Stimulated activated CD8-positive, alpha-beta memory T cell treated with anti-CD3 and anti-CD28 coated beads, Interleukin-2, amount 100 ng/mL, for 1 hour (primary cell): ENCODE measurements at places on chromosomes 1 and 21.

- no peak for DNase-seq
Observed at GRCh38 chr1:45443580-45444446, 47.1 kb downstream of the TESK2 start.

- no peak for DNase-seq
Observed at GRCh38 chr1:226699166-226699565, 39.9 kb downstream of the ITPKB start.

DNA sequence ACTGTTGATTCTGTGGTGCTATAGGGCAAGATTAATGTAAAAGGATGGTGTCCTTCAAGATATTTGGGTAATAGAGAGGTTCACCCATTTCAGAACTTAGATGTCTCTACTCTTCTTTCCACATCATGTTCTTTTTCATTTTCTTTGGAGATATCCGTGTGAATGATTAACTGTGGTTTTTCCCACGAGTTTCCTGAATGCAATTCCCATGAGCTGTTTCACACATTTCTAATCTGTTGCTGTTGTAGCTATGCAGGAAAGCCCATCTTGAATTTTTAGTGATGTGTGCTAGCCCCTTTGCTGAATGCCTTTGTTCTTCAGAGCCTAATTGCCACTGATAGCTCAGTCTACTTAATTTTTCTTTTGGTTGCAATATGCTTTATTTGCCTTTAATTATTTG is 27.6 kb downstream of the SNX27 start:
- DNase-seq: no peak

DNA sequence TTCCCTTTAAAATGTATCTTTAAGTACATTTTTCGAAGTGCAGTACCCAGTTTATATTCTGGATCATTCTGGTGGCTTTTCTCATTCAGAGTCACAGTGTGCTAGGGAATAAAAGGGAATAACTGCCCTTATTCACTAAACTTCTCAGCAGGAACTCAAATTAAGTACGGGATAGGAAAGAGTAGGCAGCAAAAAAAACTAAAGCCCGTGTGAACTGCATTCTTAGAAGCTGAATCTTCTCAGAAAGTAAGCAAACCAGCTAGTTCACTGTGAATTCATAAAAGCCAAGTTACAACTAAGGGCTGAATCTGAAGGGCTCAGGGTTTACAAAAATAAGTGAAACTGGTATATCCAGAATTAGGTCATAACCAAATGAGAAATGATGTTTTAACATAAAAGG is 22.0 kb downstream of the PRPF38A start:
- DNase-seq: no peak

DNA sequence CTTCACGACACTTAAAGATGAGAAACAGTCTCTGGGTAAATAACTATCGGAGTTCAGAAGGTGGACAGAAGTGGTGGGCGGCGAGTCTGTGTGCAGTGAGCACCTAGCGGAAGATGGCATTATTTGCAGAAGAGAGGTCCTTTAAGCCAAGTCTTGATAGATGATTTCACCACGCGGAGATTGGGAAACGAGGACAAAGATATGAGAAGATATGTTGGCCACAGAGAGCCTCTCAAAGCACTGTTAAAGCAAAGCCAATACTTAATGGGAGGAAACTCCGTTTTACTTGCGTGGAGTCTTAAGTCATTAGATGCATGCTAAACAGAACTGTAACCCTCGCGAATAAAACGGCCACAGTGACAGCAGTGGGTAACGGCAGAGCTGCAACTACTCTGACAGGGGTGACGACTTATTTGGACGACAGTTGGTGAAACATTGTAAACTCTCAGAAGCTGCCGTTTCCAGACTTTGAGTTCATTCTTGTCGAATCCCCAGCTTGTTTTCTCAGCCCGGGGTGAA is 577 bp upstream of the CEP350 start:
- peak; percentile 8 for DNase-seq

- no peak for DNase-seq
Observed at GRCh38 chr1:185551008-185551407, 183.2 kb upstream of the HMCN1 start.

- DNase-seq: no peak
Observed at GRCh38 chr1:168871531-168871930, 142.5 kb upstream of the DPT start.
